ENCODE measurements at places on chromosomes 1 and 21. TPM values are rescaled to one million over a fixed set of nuclear protein-coding genes. Genes with fewer than 3 reads are reported as not detected.

The DPT gene
- not detected for total RNA-seq

The GJA4 gene
- total RNA-seq: 22.1 TPM

The MLLT11 gene
- 26.5 TPM for total RNA-seq

The IFFO2 gene
- 35.1 TPM for total RNA-seq

The RGS16 gene
- total RNA-seq: not detected

The ZNF695 gene
- total RNA-seq: 4.8 TPM

The AMY1C gene
- total RNA-seq: not detected

The USP1 gene
- total RNA-seq: 38.4 TPM

The SLAMF9 gene
- total RNA-seq: not detected

The CLDN17 gene
- total RNA-seq: not detected

The SMYD3 gene
- 32.1 TPM for total RNA-seq

Measured in endothelial cell of umbilical vein (primary cell).